ENCODE measurements at places on chromosomes 6 and 20. TPM values are rescaled to one million over a fixed set of nuclear protein-coding genes. Genes with fewer than 3 reads are reported as not detected.

The HLA-DOA gene
- total RNA-seq: 7.2 TPM

The TMEM74B gene
- total RNA-seq: 3.6 TPM

The C2 gene
- 7.9 TPM for total RNA-seq

The YTHDF1 gene
- 46.0 TPM for total RNA-seq

Measured in prostate gland (tissue), 2 donors.